ENCODE measurements at places on chromosomes 12 and 14. TPM values are rescaled to one million over a fixed set of nuclear protein-coding genes. Genes with fewer than 3 reads are reported as not detected.
A peak's percentile ranks its signal among the peaks of the same experiment; 100 is the strongest.

- DNase-seq: no peak
Measured at GRCh38 chr14:34237081-34237480, 225.0 kb downstream of the SPTSSA start.

DNA sequence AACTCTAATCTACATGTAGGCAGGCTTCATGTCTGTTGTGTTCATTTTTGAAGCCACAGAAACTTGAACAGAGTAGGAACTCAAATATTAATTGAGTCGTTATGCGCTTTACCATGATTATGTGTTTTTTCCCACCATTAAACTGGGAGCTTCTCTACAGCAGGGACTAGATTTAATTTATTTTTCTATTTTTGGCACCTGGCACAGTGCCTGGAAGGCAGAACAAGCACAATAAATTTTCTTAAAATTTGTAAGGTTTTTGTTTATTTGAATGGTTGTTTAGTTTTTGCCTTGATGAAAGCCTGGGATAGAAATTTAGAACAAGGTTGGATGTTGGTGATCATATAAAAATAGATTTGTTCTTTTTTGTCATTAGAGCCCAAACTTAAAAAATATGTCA is 221.7 kb upstream of the PLEKHG7 start:
- no peak for DNase-seq

DNA sequence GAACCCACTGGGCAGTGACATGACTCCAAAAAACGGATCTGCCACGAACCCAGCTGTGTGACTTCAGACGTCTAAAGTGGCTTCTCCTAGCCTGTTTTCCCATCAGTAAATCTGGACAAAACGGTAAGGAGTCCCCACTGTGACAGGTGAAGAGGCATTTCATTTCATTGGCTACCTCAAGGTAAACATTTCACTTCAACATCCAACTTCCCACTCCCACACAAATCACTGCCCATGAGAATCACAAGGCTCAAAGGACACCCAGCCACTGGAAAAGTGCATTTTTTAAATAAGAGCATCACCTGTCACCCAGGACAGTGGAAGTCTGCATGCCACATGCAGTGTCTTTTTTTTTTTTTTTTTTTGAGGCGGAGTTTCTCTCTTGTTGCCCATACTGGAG is 27.9 kb downstream of the HSP90AA1 start:
- no peak for DNase-seq

DNA sequence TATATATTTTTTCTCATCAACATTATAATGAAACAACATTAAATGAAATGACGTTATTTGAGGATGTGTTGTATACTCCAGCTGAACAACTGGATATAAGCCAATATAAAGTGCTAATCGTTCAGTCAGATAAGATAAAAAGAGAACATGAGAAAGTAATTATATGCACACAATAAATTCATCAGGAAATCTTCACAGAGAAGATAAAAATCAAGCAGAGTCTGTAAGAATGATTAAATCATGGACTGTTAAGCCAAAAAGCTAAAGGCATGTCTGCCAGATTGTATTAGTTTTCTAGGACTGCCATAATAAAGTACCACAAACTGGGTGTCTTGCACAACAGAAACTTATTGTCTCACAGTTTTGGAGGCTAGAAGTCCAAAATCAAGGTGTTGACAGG is 178.6 kb downstream of the NELL2 start:
- no peak for DNase-seq

DNA sequence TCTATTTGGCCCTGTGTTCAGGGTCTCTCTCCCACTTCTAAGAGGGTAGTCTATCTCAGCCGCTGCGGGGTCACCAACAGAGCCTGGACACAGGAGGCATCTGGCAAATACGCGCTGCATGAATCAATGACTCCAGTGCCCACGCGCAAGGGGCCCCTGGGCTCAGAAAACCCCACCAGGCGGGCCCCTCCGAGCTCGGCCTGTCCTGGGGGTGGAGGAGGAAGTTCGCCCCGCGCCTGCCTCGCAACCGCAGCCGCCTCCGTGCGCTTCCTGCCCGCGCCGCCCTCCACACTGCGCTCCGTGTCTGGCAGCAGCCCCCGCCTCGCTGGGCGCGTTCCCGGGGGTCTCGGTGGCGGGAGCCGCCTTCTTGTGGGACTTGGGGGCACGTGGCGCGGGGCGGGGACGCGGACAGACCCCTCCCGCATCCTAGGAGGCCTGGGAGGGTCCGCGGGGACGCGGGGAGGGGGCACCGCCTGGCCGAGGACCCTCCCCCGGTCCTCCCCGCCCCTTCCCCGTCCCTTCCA is 811 bp upstream of the FBRSL1 start:
- DNase-seq: peak; percentile 44

DNA sequence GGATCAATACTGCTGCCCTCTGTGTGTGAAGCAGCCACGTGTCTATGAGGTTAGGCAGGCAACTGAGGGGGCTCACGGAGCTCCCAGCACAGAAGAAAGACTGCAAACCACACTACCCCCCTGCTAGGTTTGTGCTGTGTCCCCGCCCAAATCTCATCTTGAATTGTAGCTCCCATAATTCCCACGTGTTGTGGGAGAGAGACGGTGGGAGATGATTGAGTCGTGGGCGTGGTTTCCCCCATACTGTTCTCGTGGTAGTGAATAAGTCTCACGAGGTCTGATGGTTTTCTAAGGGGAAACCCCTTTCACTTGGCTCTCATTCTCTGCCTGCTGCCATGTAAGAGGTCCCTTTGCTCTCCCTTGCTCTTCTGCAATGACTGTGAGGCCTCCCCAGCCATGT is 68.6 kb downstream of the ACTN1 start:
- DNase-seq: no peak

- no peak for DNase-seq
Measured at GRCh38 chr12:15146585-15146984, 74.6 kb downstream of the RERG start.

DNA sequence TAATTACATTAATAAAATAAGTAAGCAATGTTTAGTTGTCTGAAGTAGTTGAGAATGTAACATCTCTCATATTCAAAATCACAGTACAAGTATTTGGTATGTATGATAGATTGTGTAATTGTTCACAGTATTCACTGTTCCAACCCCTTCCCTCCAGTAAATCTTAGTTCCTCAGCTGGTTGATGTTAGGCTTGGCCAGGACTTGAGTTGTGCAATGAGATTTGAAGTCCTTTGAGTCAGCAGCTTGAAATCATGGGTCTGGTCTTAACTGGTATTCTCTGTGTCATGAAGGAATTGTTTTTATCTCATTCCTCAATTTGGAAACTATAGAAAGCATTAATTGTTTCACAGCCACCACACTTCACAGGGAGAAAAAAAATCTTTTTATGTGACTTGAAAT is 477.1 kb downstream of the FSCB start:
- DNase-seq: no peak

DNA sequence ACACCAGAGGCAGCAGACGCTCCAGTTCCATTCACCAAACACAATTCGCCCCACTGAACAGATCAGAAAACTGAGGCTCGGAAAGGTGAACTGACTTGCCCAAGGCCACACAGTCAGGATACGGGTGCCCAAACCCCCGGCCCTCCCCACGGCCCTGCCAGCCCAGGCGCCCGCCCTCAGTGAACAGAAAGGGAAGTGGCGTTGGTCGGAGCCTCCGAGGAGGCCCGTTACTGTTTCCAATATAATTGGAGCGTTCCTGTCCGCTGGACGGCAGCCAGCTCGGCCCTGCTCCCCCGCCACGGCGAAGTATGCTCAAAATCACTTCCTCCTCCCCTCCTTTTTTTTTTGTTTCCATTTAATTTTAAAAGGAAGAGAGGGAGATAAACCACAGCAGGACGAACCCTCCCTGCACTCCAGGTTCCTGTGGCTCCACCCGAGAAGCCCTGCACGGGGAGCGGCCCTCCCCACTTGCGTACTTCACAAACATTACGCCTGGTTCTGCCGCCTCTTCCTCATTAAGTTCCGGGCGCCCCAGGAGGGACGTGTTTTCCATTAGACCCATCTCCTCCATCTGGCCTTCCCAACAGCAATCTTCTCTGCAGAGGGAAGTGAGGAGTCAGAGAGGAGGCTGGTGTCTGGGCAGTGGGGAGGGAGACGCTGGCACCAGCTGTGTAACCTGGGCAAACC is 61.1 kb downstream of the NCOR2 start:
- peak; percentile 88 for DNase-seq

GRCh38 chr14:95496690-95497259 is 19.7 kb downstream of the SYNE3 start:
- no peak for DNase-seq

GRCh38 chr14:54342806-54343205 is 54.0 kb upstream of the CDKN3 start:
- DNase-seq: no peak

GRCh38 chr12:114339626-114340025 is 66.3 kb downstream of the TBX5 start:
- no peak for DNase-seq

Gene EPS8
- 7.9 TPM for polyA plus RNA-seq

Gene LTBR
- polyA plus RNA-seq: 34.5 TPM

Gene DPPA3
- polyA plus RNA-seq: not detected

Gene GLS2
- polyA plus RNA-seq: 0.11 TPM
